ENCODE measurements at places on chromosomes 12 and 14. TPM values are rescaled to one million over a fixed set of nuclear protein-coding genes. Genes with fewer than 3 reads are reported as not detected.

- no peaks in the 10 kb centered on the region for H3K36me3 ChIP-seq
- H3K27ac ChIP-seq: no peak overlapping the region
- H3K4me3 ChIP-seq: no peak overlapping the region
- H3K4me1 ChIP-seq: no peaks in the 10 kb centered on the region
- no peak for DNase-seq
- H3K27me3 ChIP-seq: no peaks in the 10 kb centered on the region
Observed at GRCh38 chr12:67601126-67601525, 47.4 kb upstream of the DYRK2 start.

DNA sequence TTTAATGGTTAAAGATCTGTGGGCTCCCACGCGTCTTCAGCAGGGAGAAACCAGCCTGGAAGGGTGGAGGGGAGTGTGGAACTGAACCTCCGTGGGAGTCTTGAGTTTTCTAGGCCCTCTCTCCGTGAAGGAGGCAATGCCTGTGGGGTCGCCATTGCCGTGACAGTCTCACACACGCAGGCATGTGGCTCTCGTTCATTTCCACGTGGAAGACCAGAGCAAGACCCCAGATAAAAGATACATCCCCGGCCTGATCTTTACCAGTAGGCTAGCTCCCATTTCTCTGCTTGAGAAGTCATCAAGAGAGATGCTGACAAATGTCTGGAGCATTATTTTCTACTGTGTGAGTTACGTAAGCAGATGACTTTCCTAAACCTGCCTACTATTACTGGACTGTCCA, 491.7 kb upstream of the LMO3 start:
- no peaks in the 10 kb centered on the region for H3K36me3 ChIP-seq
- H3K4me1 ChIP-seq: no peaks in the 10 kb centered on the region
- no peak overlapping the region for H3K4me3 ChIP-seq
- H3K27ac ChIP-seq: no peak overlapping the region

DNA sequence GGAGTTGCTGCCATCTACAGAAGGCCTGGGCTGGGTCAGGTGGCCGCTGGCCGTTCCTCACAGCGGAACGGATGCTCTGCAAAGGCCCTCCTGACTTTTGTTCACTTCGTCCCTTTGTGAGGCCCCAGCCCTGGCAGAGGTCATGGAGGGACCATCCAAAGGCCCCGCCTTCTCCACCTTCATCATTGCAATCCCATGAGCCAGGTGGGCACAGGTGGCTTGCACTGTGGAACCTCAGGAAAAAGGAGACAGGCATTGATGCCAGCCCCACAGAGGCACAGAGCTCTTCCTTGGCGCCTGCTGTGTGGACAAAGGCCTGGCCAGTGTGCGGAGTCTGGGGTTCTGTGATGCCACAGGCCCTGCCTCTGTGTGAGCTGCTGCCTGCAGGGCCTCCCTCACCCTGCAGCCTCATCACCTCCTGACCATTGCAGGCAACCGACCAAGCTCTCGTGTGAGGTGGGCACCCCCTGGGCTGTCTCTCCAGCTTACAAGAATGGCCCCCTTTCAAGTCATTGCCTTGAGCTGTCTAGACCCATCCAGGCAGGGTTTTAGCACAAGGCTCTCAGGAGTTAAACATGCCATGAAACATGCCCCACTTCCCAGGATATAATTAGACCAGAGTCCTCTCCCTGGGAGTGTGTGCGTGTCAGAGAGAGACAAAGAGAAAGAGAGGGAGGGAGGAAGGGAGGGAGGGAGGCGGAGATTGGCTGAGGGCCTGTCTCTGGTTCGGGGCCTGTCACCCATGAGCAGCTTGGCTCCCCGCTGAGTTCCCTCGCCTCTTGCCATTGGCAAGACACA, 19.3 kb downstream of the NFKBIA start:
- H3K4me1 ChIP-seq: no peaks in the 10 kb centered on the region
- DNase-seq: peak; percentile 40
- no peak overlapping the region for H3K4me3 ChIP-seq
- no peaks in the 10 kb centered on the region for H3K27me3 ChIP-seq
- no peaks in the 10 kb centered on the region for H3K36me3 ChIP-seq

- no peaks in the 10 kb centered on the region for H3K36me3 ChIP-seq
- no peak overlapping the region for H3K4me3 ChIP-seq
- H3K27me3 ChIP-seq: peaks cover 9% of the 10 kb centered on the region
Observed at GRCh38 chr14:36167431-36167830, 9.1 kb downstream of the PTCSC3 start.

FGF6 gene
- total RNA-seq: not detected

- H3K27me3 ChIP-seq: no peaks in the 10 kb centered on the region
- DNase-seq: no peak
- no peak overlapping the region for H3K4me3 ChIP-seq
- no peaks in the 10 kb centered on the region for H3K4me1 ChIP-seq
- no peak overlapping the region for H3K27ac ChIP-seq
- H3K36me3 ChIP-seq: no peaks in the 10 kb centered on the region
Observed at GRCh38 chr12:27020761-27021160, 1.6 kb upstream of the MED21 start.
